ENCODE measurements at places on chromosomes 16 and 17. TPM values are rescaled to one million over a fixed set of nuclear protein-coding genes. Genes with fewer than 3 reads are reported as not detected.

Gene GPR139
- not detected for total RNA-seq

Gene PPP1R27
- total RNA-seq: not detected

Gene C16orf90
- total RNA-seq: not detected

Gene GUCY2D
- total RNA-seq: not detected

Gene LPO
- total RNA-seq: not detected

DNA sequence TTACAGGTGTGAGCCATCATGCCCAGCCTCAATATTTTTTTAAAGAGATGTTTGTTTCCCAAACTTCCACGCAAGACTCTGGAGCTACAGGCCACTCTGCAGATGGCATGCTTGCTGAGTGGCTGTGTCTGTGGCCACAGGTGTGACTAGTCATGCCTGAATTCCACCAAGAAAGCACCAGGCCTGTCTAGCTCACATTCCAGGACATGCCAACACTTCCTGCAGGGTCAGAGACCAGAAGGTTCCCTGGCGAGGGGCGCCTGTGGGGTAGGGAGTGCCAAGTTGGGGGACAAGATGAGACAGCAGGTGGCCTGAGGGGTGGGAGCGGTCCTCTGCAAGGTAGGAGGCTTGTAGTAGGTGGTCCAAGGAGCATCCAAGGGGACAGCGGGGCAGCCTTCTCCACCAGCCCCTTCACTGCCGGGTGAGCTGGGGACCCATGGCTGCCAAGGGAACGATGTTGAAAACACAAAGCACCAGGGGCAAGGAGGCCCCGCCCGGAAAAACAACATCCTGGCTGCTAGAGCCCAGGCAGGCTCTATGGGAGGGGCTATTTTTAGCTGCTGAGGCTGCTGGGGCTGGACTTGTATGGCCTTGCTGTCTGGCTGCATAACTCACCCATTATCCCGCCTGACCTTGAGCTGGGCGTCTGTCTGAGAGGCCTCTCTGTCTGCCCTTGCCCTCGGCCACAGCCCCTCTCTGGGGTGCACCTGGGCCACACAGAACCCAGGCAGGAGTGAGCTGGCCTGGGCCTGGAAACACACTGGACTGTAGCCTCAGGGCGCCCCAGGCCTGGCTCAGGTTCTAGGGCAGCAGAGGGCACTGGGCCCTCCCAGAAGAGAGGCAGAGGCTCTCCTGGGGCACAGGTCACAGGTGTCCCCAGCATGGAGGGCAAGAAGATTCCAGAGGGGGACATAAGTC is 5.7 kb downstream of the TRIM47 start:
- no peak overlapping the region for H3K4me3 ChIP-seq
- H3K27ac ChIP-seq: peak overlapping the region; percentile 91
- H3K36me3 ChIP-seq: peaks cover 20% of the 10 kb centered on the region

DNA sequence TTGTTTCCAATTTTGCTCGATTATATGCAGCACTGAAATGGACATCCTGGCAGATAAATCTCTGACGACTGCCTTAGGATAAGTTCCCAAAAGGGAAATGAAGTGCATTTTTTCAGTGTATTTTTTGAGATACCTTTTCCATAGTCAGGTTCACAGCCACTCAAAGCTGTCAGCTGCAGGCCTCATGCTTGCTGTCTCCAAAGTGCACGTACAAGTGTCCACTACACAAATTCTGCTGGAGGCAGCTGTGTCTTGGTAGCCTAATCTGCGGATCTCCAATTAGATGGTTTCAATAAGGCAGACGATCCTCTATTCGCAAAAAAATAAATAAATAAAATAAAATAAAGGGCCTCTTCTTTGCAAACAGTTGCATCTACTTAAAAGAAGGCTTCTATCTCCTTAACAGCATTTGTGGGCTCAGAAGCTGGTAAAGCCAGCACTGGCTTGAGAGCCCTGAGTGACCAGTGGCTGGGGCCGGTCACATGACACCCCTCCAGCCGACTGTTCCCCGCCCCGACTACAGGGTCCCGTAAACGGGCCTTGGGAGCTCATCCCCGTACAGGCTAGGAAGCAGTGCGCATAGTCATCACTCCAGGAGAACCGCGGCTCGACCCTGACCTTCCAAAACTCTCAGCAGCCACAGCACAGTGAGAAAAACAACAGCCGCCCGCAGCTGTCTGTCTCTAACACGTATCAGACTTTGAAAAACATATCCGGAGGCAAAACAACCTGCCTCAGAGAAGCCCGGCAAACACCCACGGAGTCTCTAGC is 18.8 kb downstream of the RPH3AL start:
- H3K27me3 ChIP-seq: no peaks in the 10 kb centered on the region
- no peaks in the 10 kb centered on the region for H3K36me3 ChIP-seq
- H3K27ac ChIP-seq: peak overlapping the region; percentile 89
- peak; percentile 94 for DNase-seq

DNA sequence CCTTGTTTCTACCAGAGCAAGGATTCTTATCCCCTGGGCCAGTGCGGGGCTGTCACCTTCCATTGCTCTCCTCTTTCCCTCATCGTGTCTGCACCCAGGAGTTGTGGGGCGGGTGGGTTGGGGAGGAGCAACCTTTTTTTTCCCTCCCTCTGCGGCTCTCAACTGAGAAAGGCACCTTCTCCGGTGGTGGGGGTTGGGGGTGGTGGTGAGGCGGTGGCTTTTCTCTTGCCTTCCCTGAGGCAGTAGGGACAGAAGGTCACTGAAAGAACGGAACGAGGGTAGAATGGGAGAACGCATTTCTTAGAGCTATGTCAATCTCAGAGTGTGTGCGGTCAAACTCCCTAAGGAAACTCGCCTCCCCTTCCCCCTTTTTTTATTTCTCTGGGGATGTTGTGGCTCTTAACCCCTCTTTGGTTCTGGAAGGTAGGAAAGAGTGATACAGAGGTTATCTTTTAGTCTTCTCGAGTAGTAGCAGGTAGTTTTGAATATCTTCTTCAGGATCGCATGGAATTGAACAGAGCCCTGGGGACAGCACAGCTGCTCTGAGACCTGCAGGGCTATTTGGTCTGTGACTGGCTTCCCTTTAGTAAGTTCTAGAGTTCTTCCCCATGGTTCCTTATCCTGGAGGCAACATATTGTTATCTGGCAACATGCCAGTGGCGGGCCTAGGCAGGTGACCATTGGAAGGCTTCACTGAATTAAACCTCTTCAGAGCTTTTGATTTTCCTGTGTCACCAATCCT is 994 bp downstream of the CLTC start:
- DNase-seq: no peak
- peak overlapping the region; percentile 91 for H3K4me3 ChIP-seq
- H3K36me3 ChIP-seq: no peaks in the 10 kb centered on the region
- no peaks in the 10 kb centered on the region for H3K27me3 ChIP-seq

- peak overlapping the region; percentile 80 for H3K27ac ChIP-seq
- DNase-seq: no peak
- H3K27me3 ChIP-seq: no peaks in the 10 kb centered on the region
Measured at GRCh38 chr16:55911616-55912015, 36.4 kb upstream of the CES5A start.

- H3K4me1 ChIP-seq: no peaks in the 10 kb centered on the region
- no peaks in the 10 kb centered on the region for H3K27me3 ChIP-seq
- DNase-seq: no peak
- no peaks in the 10 kb centered on the region for H3K36me3 ChIP-seq
Measured at GRCh38 chr17:14950216-14950615, 314.9 kb downstream of the PMP22 start.

DNA sequence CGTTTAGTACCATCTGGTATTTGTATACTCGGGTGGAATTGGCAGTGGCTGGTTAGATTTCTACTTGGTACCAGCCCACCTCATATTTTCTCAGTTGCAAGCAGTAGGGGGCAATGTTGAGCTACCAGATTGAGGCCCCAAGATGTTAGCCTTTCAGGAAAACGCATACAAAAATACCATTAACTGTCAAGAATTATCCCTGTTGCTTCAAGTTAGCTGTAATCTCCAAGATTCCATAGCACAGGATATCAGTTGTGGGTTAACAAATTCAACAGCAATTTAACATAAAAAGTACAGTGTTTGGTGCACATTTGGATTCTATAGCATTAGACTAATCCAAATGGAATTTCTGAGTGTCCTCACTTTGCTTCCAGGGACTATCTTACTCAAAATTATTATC is 188.2 kb downstream of the FTO start:
- H3K36me3 ChIP-seq: peaks cover 10% of the 10 kb centered on the region
- no peaks in the 10 kb centered on the region for H3K4me1 ChIP-seq
- H3K27ac ChIP-seq: no peak overlapping the region
- H3K27me3 ChIP-seq: no peaks in the 10 kb centered on the region
- no peak for DNase-seq

All from right atrium auricular region (tissue), 2 donors.